A549 treated with DMSO at 1 μM for 4 hours (cell line): ENCODE measurements at places on chromosomes 12 and 14. TPM values are rescaled to one million over a fixed set of nuclear protein-coding genes. Genes with fewer than 3 reads are reported as not detected.

Gene NPAS3
- not detected in 5 replicates for total RNA-seq

Gene SCNN1A
- 3.9 to 5.3 TPM (median 4.0 TPM) in 5 replicates for total RNA-seq

Gene MYH7
- not detected in 5 replicates for total RNA-seq

Gene GYS2
- not detected in 5 replicates for total RNA-seq

Gene APPL2
- 16.9 to 22.5 TPM (median 20.3 TPM) in 5 replicates for total RNA-seq

Gene TEX52
- not detected in 5 replicates for total RNA-seq

Gene CPNE6
- not detected in 5 replicates for total RNA-seq

Gene PPFIA2
- 0.03 TPM in 1 of 5 replicates, not detected in the others for total RNA-seq

Gene NEUROD4
- total RNA-seq: not detected in 5 replicates

Gene FBXW8
- total RNA-seq: 4.3 to 6.9 TPM (median 6.0 TPM) in 5 replicates

Gene PTCSC3
- not detected in 5 replicates for total RNA-seq

Gene FAM90A1
- total RNA-seq: 0.03 to 0.14 TPM (median 0.12 TPM) in 5 replicates

Gene LBHD2
- 0.14 to 0.39 TPM (median 0.18 TPM) in 3 of 5 replicates, not detected in the others for total RNA-seq

Gene PTHLH
- 37.6 to 41.9 TPM (median 40.6 TPM) in 5 replicates for total RNA-seq
